Cortex of kidney (tissue), 1 donor: ENCODE measurements at places on chromosomes 2 and 18.

DNA sequence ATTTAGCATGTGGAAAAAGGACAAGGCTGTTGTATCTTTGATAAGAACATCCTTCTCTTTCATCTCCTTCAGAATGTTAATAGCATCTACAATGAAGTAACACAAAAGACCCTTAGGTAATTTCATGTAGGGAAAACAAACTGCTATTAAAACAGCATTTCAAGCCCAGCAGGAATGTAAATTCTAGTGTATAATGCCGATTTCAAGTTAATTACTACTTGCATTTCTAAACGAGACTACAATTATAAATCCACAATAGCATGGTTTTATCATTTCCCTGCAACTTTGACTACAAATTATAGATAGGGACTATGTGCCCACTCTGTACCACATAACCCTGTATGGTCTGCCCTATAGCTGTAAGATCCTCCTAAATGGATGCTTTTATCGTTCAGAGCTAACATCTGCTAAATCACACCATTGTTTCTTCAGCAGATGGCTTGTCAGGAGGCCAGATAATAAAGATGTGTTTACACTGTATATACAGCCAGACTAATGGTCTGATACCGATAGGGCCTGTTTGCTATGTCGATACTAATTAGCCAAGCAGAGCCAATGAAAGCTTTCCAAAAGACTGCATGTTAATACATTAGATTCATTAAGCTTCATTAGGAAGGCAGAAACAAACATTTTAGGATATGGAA, 51.9 kb downstream of the LRPPRC start:
- DNase-seq: no peak

- no peak for DNase-seq
Observed at GRCh38 chr2:109091526-109091925, 37.5 kb upstream of the SH3RF3 start.

GRCh38 chr2:70537840-70538239, 15.8 kb downstream of the TGFA start:
- DNase-seq: no peak

DNA sequence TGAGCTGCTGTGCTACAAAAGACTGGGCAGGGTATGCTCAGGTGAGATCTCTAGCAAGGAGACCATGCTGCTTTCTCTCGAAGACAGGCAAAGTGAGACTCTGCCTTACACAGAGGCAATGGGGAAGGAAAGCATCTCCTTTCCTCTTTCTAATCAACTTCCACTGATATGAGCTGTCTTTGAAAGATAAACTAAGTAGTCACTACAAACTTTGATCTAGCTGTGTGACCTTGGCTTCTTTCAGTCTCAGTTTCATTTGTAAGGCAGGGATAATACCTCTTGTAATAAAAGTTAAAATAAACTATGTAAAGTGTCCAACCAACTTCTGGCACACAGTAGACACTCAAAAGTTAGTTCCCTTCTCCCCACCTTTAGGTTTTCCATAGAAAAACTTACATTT, 7.5 kb downstream of the CCDC93 start:
- no peak for DNase-seq

GRCh38 chr2:226631671-226632070, 167.9 kb downstream of the IRS1 start:
- no peak for DNase-seq

GRCh38 chr18:41244591-41245037, 710.4 kb upstream of the PIK3C3 start:
- no peak for DNase-seq

- no peak for DNase-seq
Observed at GRCh38 chr2:237235383-237236095, 149.8 kb downstream of the COPS8 start.

GRCh38 chr2:141498561-141498960, 632.3 kb downstream of the LRP1B start:
- no peak for DNase-seq

- no peak for DNase-seq
Observed at GRCh38 chr2:111155610-111156009, 34.9 kb downstream of the BCL2L11 start.

DNA sequence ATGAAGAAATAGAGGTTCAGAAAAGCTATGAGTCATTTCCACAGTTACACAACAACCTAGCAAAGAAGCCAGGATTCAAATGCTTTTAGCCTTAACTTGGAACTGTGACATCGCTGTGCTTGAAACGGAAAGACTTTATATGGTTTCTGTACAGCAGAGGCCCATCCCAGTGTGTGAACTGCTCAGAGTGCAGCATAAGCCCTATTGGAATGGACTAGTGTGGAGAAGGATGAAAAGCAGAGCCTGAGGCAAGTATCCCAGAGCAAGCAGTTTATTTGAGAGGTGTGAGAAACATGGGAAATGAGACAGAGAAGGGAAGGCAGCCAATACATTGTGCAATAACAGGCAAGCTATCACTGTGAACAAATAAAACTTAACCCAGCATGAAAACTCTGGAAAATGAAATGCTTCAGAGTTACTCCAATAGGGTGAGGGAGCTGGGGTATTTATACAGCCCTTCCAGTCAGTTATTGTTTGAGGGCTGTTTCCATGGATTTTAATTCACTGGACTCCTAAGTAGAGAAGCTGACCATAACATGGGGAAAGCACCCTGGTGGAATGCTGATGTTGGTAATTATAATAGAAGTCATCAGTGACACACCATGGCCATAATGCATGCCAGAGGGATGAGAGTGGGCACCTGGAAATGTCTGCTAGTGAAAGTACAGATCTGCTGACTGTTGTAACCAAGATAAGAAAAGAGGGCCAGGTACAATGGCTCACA, 254.0 kb upstream of the POU3F3 start:
- no peak for DNase-seq

- no peak for DNase-seq
Observed at GRCh38 chr18:54906331-54907185, 52.7 kb downstream of the CCDC68 start.

DNA sequence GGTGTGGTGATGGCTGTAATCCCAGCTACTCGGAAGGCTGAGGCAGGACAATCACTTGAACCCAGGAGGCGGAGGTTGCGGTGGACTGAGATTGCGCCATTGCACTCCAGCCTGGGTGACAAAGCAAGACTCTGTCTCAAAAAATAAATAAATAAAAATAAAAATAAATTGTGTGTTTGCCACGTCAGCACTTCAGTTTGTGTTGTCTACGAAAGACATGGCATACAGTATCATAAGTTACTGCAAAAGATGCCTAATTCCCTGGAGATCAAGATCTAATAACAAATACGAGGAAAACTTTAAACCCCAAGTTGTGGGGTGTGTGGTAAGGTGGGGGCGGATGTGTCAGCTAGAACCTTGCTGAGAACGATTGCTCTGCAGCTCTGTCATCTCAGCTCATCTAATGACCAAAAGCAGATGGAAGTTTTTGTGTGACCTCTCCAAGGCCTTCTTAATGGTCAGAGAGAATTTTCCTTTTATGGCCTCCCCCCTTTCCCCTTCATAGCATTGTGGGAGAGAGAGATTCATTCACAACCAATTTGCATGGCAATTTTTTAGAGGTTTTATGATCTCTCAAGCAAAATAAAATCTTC, 11.3 kb downstream of the NPAS2 start:
- DNase-seq: no peak

DNA sequence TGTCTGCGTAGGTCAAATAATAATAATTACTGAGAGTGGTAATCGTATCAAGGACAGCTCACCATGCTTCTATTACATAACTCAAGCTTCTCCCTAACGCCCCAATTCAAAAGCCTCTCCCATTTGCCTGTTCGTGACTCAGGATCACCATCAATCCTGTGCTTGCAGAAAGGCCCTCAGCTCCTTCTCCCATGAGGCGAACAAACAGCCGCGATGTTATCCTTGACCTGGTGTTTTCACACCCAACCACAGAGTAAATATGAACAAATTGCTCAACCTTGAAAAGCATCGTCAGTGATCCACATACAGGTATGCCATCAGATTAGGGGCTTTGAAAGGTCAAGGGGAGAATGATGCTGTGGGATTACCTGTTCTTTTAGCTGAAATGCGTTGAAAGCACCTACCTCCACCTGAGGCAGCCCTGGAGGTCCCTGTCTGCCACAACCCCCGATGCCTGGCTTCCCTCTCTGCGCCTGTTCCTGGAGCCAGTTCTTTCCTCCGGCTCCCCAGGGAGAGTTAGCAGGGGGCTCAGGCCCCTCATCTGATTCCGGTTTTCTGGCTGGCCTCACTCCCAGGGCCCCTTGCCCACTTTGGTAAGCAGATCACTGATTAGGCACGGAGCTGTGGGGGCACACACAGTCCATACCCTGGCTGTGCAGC, 39.1 kb upstream of the ODC1 start:
- DNase-seq: no peak
